ENCODE measurements at places on chromosomes 6 and 20.

DNA sequence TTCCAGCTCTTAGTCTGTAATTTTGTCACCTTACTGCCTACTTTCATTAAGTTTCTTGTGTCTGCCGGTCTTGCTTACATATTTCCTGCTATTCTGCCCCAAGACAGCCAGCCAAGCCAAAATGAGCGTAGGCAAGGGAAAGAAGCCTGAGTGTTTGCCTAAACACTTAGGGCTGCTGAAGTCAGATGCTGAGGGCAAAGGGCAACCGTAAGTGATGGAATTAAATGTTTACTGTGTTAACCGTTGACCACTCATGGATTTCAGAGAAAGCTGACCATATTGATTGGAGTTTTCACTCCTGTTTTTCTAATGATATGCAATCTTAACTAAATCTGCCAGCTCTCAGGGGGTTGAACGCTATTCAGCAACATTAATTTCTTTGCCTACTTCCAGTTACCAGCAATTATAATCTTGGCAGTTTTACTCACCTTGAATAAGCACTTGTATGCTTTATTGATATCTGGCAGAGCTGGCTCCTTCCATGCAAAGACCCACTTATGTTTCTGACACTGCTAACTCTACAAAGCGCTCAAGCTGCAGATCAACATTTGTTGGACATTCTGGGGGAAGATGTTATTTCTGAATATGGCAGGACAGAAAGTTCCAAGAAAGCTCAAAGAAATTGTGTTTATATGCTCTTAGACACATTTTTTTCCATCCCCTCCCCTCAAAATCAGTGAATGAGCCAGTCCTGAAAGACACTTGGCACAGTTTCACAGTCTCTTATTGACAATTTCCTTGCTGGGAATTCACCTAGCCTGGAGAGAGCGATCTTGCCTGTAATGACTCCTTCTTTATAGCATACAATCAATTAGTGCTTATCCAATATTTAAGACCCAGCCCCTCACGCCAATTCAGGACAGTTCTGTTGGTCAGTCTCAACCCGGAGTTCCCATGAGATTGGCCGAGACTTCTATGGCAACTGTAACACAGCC lies 183.8 kb downstream of the PLCB1 start:
- DNase-seq: no peak

GRCh38 chr6:42423244-42423643 lies 28.5 kb downstream of the TRERF1 start:
- no peak for DNase-seq

GRCh38 chr6:82371799-82372546 lies 8.4 kb downstream of the TPBG start:
- DNase-seq: no peak

GRCh38 chr6:157106487-157106886 lies 216.8 kb downstream of the TMEM242 start:
- peak; percentile 31 for DNase-seq

DNA sequence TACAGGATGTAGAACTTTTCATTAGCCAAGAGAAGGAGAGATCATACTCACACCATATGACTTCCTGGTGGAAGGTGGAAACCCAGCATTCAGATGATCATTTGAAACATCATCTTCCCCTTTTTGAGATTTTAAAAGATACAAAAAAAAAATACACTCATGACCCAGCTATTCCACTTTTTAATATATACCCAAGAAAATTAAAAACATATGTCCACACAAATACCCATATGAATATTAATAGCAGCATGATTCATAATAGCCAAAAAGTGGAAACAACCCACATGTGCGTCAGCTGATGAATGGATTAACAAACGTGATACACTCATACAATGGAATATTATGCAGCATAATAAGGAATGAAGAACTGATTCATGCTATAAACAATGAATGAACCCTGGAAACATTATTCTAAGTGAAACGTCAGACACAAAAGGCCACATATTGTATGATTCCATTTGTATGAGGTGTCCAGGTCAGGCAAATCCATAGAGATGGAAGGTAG lies 130.0 kb upstream of the SGK1 start:
- no peak for DNase-seq

GRCh38 chr6:13012296-13012695 lies 295.7 kb downstream of the PHACTR1 start:
- no peak for DNase-seq

GRCh38 chr6:132354517-132355167 lies 46.6 kb downstream of the MOXD1 start:
- DNase-seq: no peak

GRCh38 chr6:163288066-163288465 lies 126.5 kb upstream of the QKI start:
- DNase-seq: no peak

GRCh38 chr20:40156600-40157317 lies 532.3 kb downstream of the MAFB start:
- DNase-seq: no peak

- no peak for DNase-seq
Measured at GRCh38 chr20:49496553-49497397, 14.3 kb upstream of the KCNB1 start.

DNA sequence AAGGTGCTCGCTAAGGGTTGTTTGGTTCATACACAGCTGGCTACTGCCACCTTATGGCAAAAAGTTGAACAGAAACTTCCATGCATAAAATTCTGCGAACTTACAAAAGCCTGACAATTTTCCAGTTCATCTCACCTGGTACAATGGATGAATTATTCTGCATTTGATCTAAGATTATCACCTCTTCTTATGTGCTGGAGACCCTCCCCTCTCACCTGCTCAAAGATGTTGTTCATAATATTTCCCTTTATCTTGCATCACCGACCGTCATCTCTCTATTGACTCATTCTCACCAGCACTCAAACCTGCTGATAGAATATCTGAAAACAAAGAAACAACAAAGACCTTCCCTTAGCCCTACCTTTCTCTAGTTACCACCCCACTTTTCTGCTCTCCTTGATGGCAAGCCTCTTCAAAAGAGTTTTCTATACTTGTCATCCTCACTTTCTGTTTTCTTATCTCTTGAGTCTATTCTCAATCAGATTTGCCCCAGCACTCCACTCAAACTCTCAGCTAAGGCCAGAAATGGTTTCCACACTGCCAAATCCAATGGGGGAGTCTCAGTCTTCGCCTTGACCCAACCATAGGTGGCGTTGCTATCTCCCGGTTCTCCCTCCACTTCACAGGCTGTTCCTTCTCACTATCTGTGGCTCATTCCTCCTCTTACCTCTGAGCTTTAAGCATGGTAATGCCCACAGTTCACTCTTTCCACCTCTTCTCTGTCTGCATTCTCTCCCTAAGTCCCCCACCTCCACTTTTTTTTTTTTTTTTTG lies 25.8 kb downstream of the SNRNP48 start:
- DNase-seq: no peak

- no peak for DNase-seq
Measured at GRCh38 chr20:8272766-8273165, 140.7 kb downstream of the PLCB1 start.

- no peak for DNase-seq
Measured at GRCh38 chr20:20303320-20303719, 64.6 kb upstream of the INSM1 start.

- DNase-seq: no peak
Measured at GRCh38 chr6:16698162-16698533, 63.1 kb downstream of the ATXN1 start.

DNA sequence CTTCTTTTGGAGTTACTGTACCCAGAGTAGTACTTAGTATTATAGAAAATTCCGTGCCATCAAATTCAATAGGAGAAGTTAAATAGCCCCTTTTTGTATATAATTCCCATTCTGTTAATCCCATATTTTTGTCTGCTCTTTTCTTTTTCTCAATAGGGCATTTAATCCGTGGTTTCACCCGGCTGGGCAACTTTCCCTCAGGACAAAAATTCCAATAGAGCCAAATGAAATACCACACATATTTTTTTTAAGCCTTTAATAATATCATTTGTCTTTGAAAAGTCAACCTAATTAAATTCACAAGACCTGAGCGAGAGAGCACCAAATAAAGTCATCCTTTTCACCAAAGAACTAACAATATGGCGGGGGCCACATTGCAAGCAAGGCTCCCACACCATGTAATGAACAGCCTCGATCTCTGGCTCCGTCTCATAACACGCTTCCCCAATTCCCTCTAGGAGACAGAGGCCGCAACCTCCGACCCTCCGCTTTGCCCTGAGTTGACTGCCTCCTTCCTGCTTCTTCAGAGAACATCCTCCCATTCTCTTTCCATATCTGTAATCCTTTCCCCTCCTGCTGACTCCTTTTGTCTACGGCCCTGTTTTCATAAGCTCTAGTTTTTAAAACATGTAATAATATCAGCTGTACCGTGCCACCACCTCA lies 13.6 kb downstream of the NHSL1 start:
- no peak for DNase-seq

GRCh38 chr20:51275181-51275580 lies 252.3 kb upstream of the KCNG1 start:
- DNase-seq: no peak

- no peak for DNase-seq
Measured at GRCh38 chr6:47116606-47117005, 74.5 kb upstream of the ADGRF1 start.

DNA sequence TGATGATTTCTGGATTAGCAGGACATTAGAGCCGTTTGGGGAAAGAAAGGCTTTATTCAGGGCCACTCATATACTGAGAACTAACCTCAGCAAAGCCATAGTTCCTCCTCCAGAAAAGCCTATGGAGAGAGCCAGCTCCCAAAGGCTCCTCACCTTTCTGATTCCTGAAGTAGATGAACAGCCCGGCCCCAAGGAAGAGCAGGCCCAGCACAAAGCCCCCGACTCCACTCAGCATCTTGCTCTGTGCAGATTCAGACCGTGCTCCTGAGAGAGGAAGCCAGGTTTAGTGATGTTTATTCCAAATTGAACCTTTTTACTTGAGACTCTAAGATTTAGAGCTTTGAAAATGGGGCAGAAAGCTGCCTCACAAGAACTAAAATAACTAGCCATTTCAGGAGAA lies 9.1 kb downstream of the HLA-DRB1 start:
- no peak for DNase-seq

DNA sequence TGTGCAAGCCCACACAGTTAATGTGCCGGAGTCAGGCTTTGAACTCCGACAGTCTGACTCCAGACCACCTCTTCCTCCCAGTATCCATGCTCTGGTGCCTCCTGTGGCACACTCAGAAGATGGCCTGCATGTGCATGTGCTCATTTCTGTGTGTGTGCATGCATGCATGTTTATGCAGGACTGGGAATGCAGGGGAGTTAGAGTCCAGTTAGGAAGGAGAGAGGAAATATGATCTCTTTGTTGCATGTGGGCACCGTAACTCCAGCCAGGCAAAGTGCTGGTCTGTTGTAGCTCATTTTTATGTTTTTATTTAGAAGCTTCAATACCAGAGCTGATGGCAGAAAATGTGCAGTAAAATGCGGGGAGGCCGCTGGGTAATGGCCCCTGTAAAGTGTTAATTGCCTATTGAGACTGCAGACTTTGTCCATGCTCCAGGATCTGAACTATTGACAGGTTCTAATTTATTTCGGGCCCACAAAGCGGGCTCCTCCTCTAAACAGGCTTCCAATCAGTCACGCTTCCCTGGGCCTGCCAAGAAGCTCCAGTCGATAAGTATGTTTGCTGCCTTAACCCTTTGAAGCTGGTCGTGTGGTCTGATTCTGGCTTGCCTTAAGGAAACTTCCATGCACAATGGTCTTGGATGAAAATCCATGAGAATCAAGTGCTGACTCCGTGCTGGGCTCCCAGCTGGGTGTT lies 248.3 kb downstream of the DHX35 start:
- DNase-seq: no peak

GRCh38 chr6:31193206-31193605 lies 22.7 kb upstream of the POU5F1 start:
- no peak for DNase-seq

- no peak for DNase-seq
Measured at GRCh38 chr6:169982461-169983386, 231.3 kb downstream of the ERMARD start.

DNA sequence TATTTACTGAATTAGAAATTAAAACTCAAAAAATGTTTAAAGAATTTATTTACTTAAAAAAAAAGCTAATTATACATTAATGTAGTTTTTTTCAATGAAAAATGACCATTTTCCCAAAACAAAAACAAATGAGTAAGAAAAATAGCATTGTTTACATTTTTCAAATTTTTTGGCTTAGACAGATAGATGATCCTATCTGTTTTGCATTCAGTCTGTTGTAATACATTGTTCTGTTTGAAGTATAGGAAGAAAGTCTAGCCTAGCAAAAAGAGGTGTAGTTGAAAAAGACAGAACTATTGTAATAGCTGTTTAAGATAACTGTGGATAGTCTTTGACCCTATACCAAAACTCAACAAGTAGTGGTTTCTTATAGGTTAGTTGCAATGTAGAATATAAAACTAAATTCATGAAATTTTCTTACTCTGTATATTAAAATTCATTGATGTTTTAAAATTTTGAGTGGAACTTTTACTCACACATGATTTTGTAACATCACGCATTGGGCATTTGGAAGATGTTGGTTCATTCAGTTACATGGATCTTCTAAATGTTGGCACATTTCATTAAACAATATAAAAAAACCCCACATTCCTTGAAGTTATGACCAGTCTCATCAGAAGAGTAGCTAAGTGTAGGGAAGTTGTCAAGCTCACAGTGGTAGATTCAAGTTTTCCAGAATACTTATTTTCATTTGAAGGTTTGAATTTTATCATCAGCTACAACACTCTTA lies 62.0 kb downstream of the KCNS1 start:
- DNase-seq: no peak

- DNase-seq: no peak
Measured at GRCh38 chr6:158003910-158004700, 22.4 kb downstream of the SYNJ2 start.

GRCh38 chr6:167121335-167121841 lies 1.5 kb upstream of the CCR6 start:
- DNase-seq: no peak

DNA sequence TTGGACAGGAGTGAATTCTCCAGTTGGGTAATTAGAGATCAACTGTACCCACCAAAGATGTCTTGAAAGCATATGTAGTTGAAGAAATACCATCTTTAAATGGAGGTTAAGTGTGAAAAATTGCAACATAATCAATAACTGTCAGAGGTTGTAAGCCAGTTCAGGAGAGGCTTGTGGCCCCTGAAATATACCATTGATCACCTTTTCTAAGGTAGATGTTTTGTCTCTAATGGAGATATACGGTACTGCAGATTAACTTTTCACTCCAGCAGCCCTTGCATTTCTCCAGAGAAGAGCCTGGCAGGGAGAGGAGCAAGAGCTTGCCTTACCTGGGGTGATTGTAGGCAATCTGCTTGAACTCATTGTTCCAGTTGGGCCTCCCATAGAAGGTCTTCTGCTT lies 48.8 kb downstream of the NOX3 start:
- DNase-seq: no peak

All from SJSA1 (cell line).